Panc1 (cell line): ENCODE measurements at places on chromosomes 13 and 19.

- no peak overlapping the region for H3K27ac ChIP-seq
- no peaks in the 10 kb centered on the region for H3K36me3 ChIP-seq
- DNase-seq = no peak
- peaks cover 9% of the 10 kb centered on the region; the same call in 1 of the 2 replicates for H3K27me3 ChIP-seq
- peak overlapping the region; percentile 45 for H3K4me3 ChIP-seq
Observed at GRCh38 chr19:49440439-49441209, 703 bp downstream of the SLC17A7 start.

GRCh38 chr19:24054044-24054935, 32.7 kb upstream of the ZNF254 start:
- DNase-seq = peak; percentile 92
- no peak overlapping the region for H3K4me3 ChIP-seq
- H3K27ac ChIP-seq = no peak overlapping the region; the same call in 1 of the 2 replicates
- no peaks in the 10 kb centered on the region for H3K27me3 ChIP-seq

GRCh38 chr13:69600811-69601210, 506.8 kb upstream of the ATXN8OS start:
- no peak overlapping the region for H3K27ac ChIP-seq
- H3K36me3 ChIP-seq = no peaks in the 10 kb centered on the region
- no peak for DNase-seq
- H3K4me3 ChIP-seq = no peak overlapping the region

- H3K27ac ChIP-seq = no peak overlapping the region
- H3K36me3 ChIP-seq = no peaks in the 10 kb centered on the region
- no peaks in the 10 kb centered on the region for H3K27me3 ChIP-seq
Observed at GRCh38 chr19:9406798-9407352, 28.5 kb downstream of the ZNF266 start.

DNA sequence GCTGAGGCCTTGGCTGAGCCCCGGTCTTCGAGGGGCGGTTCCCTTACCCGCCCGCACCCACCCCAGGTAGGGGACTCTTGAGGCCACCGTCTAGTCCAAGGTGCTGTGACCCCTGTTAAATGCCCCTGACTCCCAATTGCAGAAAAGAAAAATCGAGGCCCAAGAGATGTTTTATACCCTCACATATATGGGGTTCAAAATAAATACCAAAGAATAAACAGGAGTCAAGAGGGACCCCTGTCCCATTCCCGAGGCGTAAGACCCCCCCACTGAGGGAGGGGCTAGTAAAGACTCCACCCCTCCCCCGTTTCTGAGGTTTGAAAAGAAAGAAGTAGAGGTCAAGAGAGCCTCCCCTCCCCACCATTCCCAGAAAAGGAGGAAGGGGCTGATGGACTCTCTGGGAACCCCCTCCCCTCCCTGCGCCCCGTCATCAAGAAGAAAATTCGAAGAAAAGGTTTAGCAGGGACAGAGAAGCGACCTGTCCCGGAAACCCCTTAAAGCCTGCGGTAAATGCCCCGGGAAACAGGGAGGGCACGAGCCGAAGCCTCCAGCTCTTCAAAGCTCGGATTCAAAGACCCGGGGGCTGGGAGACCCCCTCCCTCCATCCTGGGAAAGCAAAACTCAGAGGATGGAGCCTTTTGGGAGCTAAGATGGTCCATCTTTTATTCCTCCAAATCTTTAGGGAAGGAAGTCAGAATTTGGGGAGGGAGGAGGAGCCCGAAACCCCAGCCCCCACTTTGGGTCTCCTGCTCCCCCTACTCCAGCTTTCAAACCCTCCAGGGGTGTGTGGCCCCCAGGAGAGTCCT, 755 bp upstream of the RAB3A start:
- peak overlapping the region; percentile 83 for H3K27ac ChIP-seq
- H3K4me3 ChIP-seq = peak overlapping the region; percentile 90
- H3K4me1 ChIP-seq = peaks cover 3% of the 10 kb centered on the region; the same call in 1 of the 2 replicates
- no peaks in the 10 kb centered on the region for H3K27me3 ChIP-seq
- H3K36me3 ChIP-seq = no peaks in the 10 kb centered on the region; the same call in 1 of the 2 replicates

- peak overlapping the region; percentile 60 for H3K4me3 ChIP-seq
- DNase-seq = no peak
- H3K27ac ChIP-seq = peak overlapping the region; percentile 74
- peaks cover 40% of the 10 kb centered on the region for H3K4me1 ChIP-seq
Observed at GRCh38 chr19:39342647-39343305, 555 bp downstream of the SAMD4B start.

- no peaks in the 10 kb centered on the region; the same call in 1 of the 2 replicates for H3K27me3 ChIP-seq
- H3K27ac ChIP-seq = no peak overlapping the region
- H3K4me1 ChIP-seq = no peaks in the 10 kb centered on the region
- H3K4me3 ChIP-seq = no peak overlapping the region
- no peaks in the 10 kb centered on the region for H3K36me3 ChIP-seq
- DNase-seq = no peak
Observed at GRCh38 chr13:46168341-46168740, 13.6 kb downstream of the LCP1 start.

- DNase-seq = no peak
- no peaks in the 10 kb centered on the region for H3K36me3 ChIP-seq
- no peak overlapping the region for H3K27ac ChIP-seq
- H3K27me3 ChIP-seq = no peaks in the 10 kb centered on the region
Observed at GRCh38 chr13:46369506-46370277, 17.4 kb downstream of the RUBCNL start.

- DNase-seq = no peak
- H3K36me3 ChIP-seq = no peaks in the 10 kb centered on the region
- H3K27me3 ChIP-seq = no peaks in the 10 kb centered on the region
- no peaks in the 10 kb centered on the region for H3K4me1 ChIP-seq
Observed at GRCh38 chr19:51742789-51743188, 8.9 kb downstream of the FPR1 start.

DNA sequence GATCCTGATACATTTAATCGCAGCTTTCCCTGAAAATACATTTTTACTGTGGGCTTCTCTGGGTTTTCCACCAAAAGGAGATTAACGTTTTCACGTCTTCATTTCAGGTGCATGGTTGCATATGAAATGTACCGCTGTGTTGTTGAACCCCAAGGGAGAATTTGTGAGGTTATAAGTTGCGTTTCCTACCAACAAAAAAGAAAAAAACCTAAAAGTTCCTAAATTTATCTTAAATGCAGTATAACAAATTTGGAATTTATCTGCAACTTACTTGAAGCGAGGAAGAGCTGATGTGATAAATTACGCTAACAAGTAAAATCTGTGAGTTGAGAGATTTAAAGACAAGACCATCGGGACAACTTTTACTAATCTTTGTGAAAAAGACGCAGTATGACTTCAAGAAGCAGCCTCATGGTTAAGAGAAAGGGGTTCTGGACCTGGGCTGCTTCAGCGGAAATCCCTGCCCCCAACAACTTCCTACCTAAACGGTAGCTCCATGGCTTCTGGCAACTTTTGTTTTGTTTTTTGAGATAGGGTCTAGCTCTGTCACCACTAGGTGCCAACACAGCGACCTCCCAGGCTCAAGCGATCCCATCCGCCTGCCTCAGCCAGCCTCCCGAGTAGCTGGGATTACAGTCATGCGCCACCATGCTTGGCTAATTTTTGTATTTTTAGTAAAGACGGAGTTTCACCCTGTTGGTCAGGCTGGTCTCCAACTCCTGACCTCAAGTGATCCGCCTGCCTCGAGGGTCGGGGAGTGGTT, 958 bp upstream of the OBI1 start:
- H3K36me3 ChIP-seq = no peaks in the 10 kb centered on the region
- H3K27ac ChIP-seq = peak overlapping the region; percentile 90
- H3K4me3 ChIP-seq = peak overlapping the region; percentile 61
- DNase-seq = no peak
- no peaks in the 10 kb centered on the region; the same call in 1 of the 2 replicates for H3K4me1 ChIP-seq

DNA sequence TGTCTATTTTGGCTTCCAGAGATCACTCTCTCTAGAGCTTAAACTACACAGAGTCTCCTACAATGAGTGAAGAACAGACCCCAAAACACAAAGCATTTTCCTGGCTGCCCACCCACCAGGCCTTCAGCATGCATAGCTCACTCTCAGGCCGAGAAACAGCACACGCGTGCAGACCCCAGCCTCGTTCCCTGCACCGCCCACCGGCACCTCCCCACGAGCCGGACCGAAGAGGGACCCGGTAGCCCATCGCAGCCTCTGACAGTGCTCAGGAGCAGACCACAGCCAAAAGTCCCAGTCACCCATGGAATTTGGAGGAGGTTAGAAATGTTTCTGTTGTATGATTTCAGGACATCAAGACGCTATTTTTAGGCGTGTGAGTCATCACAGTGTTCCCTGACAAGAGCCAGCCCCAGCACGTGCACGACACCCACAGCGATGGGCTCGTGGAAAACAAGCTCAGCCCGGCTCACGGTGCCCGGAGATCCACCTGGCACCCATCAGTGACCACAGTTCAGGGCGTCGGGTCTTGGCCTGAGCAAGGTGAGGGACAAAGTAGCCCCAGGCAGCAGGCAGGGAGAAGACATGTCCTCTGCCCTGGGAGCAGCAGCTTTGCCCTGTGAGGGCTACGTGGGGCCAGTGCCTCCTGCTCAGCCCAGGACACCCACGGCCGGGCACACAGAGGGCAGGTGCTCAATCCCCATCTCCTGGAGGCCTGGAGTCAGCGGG, 50.1 kb upstream of the SPACA7 start:
- no peak for DNase-seq
- no peaks in the 10 kb centered on the region for H3K4me1 ChIP-seq
- peaks cover 4% of the 10 kb centered on the region; the same call in 1 of the 2 replicates for H3K27me3 ChIP-seq
- H3K36me3 ChIP-seq = no peaks in the 10 kb centered on the region
- no peak overlapping the region for H3K4me3 ChIP-seq

GRCh38 chr13:112729408-112729807, 39.6 kb downstream of the ATP11A start:
- H3K27ac ChIP-seq = no peak overlapping the region
- DNase-seq = no peak
- H3K36me3 ChIP-seq = no peaks in the 10 kb centered on the region
- no peaks in the 10 kb centered on the region for H3K27me3 ChIP-seq
- no peak overlapping the region for H3K4me3 ChIP-seq
- peaks cover 44% of the 10 kb centered on the region for H3K4me1 ChIP-seq

DNA sequence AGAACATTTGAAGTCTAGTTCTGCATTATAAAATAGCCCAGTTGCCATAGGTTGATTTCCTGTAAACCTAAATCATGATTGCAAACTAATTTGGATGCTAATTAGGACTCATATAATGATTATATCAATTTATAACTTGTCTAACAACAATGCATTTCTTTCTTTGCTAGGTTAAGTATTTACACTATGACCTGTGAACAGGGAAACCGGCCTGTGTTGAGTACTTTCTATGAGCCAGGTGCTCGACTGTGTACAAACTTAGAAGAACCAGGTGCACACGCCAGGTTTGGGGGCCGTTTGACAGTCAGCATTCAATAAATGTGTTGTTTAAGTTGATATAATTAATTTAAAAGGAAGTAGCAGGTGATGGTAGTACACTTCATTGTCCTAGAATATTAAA, 203.1 kb downstream of the TM9SF2 start:
- no peaks in the 10 kb centered on the region for H3K27me3 ChIP-seq
- no peaks in the 10 kb centered on the region for H3K4me1 ChIP-seq
- no peak overlapping the region for H3K27ac ChIP-seq
- H3K4me3 ChIP-seq = no peak overlapping the region
- H3K36me3 ChIP-seq = no peaks in the 10 kb centered on the region

- no peaks in the 10 kb centered on the region for H3K36me3 ChIP-seq
- DNase-seq = peak; percentile 64
- H3K4me1 ChIP-seq = peaks cover 6% of the 10 kb centered on the region
- H3K27me3 ChIP-seq = 0 out of 2 replicates have a peak, but pooled peaks cover 3% of the 10 kb centered on the region
- H3K27ac ChIP-seq = 0 out of 2 replicates have a peak overlapping the region, but pooled peaks have one; percentile 2
- peak overlapping the region; percentile 23 for H3K4me3 ChIP-seq
Observed at GRCh38 chr13:27826379-27827353, 34.4 kb downstream of the GSX1 start.

DNA sequence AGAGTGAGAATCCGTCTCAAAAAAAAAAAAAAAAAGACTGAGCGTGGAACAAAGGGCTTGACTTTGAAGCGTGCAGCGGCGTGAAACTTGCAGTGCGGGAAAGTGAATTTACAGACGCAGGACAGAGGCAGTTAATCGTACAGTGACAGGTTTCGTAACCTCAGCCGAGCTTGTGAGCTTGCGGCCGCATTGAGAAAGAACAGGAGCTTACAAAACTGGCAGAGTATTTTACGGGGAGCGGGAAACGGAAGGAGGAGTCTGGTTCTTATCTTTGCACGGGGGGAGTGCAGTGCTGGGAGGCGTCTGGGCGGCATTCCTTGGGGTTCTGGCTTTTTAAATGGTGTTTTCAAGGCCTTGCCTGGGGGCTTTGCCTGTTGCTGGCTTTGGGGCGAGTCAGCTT, 6.0 kb upstream of the BSG start:
- no peak for DNase-seq
- no peaks in the 10 kb centered on the region; the same call in 1 of the 2 replicates for H3K36me3 ChIP-seq
- H3K4me3 ChIP-seq = no peak overlapping the region
- H3K27me3 ChIP-seq = no peaks in the 10 kb centered on the region
- H3K27ac ChIP-seq = no peak overlapping the region
